ENCODE measurements at places on chromosomes 2 and 18.

GRCh38 chr2:230972046-230972445 lies 23.9 kb upstream of the SPATA3 start:
- H3K4me1 ChIP-seq, result no peaks in the 10 kb centered on the region
- no peak overlapping the region for H3K27ac ChIP-seq
- no peaks in the 10 kb centered on the region for H3K27me3 ChIP-seq
- H3K36me3 ChIP-seq, result no peaks in the 10 kb centered on the region
- no peak for DNase-seq

GRCh38 chr2:239871481-239872435 lies 153.4 kb downstream of the NDUFA10 start:
- no peaks in the 10 kb centered on the region for H3K4me1 ChIP-seq
- H3K4me3 ChIP-seq, result no peak overlapping the region
- peaks cover 4% of the 10 kb centered on the region for H3K27me3 ChIP-seq

DNA sequence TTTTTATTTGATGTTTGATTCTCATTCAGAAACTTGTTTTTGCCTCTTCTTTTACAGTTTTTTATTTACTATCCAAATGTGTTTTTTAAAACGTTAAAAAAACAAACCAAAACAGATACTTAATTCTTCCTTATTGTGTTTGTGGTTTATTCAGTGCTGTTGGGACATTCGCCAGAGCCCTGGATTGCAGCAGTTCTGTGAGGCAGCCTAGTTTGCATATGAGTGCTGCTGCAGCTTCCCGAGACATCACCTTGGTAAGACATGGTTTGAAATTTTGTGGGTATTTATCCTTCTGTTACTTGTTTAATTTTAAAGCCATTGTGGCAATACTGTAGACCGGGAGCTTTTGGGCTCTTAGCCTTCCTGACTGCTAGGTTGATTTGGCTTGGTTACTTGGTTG lies 91.2 kb downstream of the MTA3 start:
- H3K4me1 ChIP-seq, result no peaks in the 10 kb centered on the region
- DNase-seq, result no peak
- H3K36me3 ChIP-seq, result peaks cover 5% of the 10 kb centered on the region
- no peak overlapping the region for H3K4me3 ChIP-seq
- no peaks in the 10 kb centered on the region for H3K27me3 ChIP-seq

DNA sequence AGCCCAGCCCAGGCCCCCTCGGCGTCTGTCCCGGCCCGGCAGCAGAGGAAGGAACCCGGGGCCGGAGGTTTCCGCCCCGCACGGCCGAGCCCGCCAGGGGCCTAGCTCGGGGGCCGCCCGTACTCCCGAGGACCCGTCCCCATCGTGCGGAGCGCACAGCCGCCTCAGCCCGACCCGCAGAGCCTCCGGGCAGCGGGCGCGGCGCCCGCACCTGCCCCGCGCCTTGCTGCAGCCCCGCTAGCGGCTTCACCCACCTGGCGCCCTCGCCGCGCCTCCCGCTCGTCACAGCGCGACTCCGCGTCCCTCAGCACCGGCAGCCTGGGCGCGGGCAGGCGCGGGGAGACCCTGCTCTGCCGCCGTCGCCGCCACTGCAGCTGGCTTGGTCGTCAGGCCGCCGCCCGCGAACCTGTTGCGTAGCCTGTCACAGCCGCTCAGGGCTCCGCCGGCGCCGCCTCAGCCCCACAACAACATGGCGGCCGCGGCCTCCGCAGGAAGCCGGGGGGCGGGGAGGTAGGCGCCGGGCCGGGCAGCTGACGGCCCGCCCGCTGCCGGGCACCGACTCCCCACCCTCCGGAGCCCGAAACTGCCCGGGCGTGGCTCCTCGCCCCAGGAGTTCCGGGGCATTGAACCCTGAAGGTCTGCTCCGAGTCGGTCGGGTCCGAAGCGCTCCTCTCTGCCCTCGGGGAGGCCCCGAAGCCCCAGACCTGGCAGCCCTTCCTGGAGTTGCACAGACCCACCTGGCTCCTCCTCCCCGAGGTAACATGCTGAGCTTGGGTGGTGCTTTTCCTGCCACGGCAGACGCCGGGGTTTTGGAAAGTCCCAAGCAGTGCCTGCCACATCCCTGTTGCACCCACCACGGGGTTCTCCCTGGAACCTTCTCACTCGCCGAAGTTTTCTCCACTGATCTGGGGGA lies at the start of gene ITSN2:
TSS of gene ITSN2 (minus strand) at position 487 of the 913 bp plus-strand sequence. CDS start 32,454 bp downstream, outside the sequence.
- no peaks in the 10 kb centered on the region for H3K36me3 ChIP-seq
- peak; percentile 95 for DNase-seq
- H3K4me3 ChIP-seq, result peak within 1 kb of the TSS; percentile 95
- peaks cover 3% of the 10 kb centered on the region for H3K4me1 ChIP-seq

GRCh38 chr2:160513120-160513519 lies 19.5 kb upstream of the RBMS1 start:
- H3K4me1 ChIP-seq, result no peaks in the 10 kb centered on the region
- no peaks in the 10 kb centered on the region for H3K36me3 ChIP-seq
- no peak overlapping the region for H3K27ac ChIP-seq
- no peak for DNase-seq

GRCh38 chr18:36786686-36787085 lies 42.1 kb downstream of the TPGS2 start:
- DNase-seq, result no peak
- no peaks in the 10 kb centered on the region for H3K4me1 ChIP-seq
- H3K27me3 ChIP-seq, result no peaks in the 10 kb centered on the region
- no peak overlapping the region for H3K27ac ChIP-seq

- no peaks in the 10 kb centered on the region for H3K27me3 ChIP-seq
- no peak for DNase-seq
- peaks cover 16% of the 10 kb centered on the region for H3K36me3 ChIP-seq
- H3K4me1 ChIP-seq, result peaks cover 2% of the 10 kb centered on the region
- H3K27ac ChIP-seq, result peak overlapping the region; percentile 88
Observed at GRCh38 chr2:27379836-27380625, 503 bp downstream of the ZNF513 start.

GRCh38 chr2:150166313-150167051 lies 321.0 kb downstream of the RND3 start:
- H3K4me1 ChIP-seq, result no peaks in the 10 kb centered on the region
- H3K4me3 ChIP-seq, result no peak overlapping the region
- DNase-seq, result no peak

GRCh38 chr2:158142165-158142564 lies 40.5 kb downstream of the UPP2 start:
- no peak overlapping the region for H3K27ac ChIP-seq
- no peaks in the 10 kb centered on the region for H3K4me1 ChIP-seq
- H3K4me3 ChIP-seq, result no peak overlapping the region
- no peak for DNase-seq
- no peaks in the 10 kb centered on the region for H3K36me3 ChIP-seq

DNA sequence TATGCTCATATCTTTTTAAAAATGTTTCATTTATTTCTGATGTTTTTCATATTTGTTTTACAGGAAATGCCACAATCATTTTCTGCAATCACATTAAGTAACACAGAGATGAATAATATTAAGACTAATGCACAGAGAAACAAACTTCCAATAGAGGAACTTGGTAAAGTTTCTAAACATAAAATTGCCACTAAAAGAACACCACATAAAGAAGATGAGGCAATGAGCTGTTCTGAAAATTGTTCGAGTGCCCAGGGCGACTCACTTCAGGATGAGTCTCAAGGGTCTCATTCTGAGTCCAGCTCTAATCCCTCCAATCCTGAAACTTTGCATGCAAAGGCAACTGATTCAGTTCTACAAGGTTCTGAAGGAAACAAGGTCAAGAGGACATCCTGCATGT lies 70.4 kb downstream of the APLF start:
- H3K36me3 ChIP-seq, result no peaks in the 10 kb centered on the region
- H3K27ac ChIP-seq, result no peak overlapping the region
- DNase-seq, result no peak
- H3K4me1 ChIP-seq, result no peaks in the 10 kb centered on the region
- no peaks in the 10 kb centered on the region for H3K27me3 ChIP-seq

DNA sequence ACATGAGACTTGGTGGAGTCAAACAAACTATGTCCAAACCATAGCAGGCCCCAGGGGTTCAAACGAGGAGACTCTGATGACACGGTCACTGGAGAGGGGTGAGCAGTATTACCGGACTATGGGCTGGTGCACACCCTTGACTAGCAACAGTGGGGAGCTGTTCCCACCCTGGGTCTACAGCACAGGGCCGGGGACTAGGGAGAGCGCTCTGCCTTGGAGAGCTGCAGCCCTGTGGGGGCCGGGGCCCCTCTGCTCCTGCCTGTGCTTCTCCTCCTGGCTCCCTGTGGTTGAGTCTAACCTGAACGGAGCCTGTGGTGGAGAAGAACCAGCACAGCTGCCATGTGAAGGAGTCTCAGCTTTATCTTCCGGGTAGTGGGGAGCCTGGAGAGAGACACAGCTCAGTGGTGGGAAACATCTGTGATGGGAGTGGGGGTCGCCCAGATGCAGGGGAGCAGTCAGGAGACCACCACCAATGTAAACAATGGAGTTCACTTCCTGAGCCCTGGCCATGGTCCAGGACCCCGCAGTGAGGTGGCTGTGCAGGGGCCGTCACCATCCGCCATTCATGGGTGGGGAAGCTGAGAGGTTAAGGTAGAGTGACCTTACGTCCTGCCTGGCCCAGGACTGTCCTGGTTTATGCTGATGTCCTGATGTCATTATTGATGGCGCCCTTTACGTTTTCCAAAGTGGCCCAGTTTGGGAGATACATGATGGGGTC lies 195.7 kb upstream of the TWIST2 start:
- H3K4me3 ChIP-seq, result no peak overlapping the region
- no peak for DNase-seq
- no peaks in the 10 kb centered on the region for H3K27me3 ChIP-seq
- no peaks in the 10 kb centered on the region for H3K36me3 ChIP-seq

DNA sequence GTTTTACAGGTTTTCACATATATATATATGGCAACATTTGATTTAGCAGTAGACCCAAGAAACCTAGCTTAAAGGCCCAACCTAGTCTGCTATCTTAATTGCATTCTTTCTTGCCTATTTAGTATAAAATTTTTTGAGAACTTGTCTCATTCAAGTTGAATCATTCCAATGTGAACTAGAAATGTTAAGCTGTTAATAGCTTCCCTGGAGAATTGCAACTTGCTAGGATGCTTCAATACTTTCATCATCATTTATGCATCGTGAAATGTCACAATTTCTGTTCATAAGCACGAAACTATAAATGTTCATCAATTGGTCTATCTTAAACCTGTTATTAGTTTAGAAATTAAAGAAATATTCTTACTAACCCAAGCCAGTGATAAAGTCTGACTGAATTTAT lies 217.6 kb downstream of the BABAM2 start:
- DNase-seq, result no peak
- no peak overlapping the region for H3K27ac ChIP-seq
- no peaks in the 10 kb centered on the region for H3K36me3 ChIP-seq

- peaks cover 2% of the 10 kb centered on the region for H3K36me3 ChIP-seq
- no peak for DNase-seq
- no peaks in the 10 kb centered on the region for H3K4me1 ChIP-seq
- no peaks in the 10 kb centered on the region for H3K27me3 ChIP-seq
Observed at GRCh38 chr2:195741191-195741590, 84.2 kb downstream of the SLC39A10 start.

DNA sequence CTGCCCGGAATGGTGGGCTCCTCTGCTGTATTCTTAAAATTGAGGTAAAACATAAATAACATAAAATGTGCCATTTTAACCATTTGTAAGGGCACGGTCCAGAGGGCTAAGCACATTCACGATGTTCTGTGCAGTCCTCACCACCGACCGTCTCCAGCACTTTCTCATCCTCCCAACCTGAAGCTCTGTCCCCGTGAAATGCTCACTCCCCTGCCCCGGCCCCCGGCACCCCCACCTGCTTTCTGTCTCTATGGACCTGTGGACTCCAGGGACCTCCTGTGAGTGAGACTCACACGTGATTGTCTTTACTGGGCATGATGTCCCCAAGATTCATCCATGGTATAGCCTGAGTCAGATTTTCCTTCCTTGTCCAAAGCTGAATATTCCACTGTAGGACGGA lies 38.7 kb upstream of the CTDP1 start:
- H3K4me3 ChIP-seq, result no peak overlapping the region
- no peaks in the 10 kb centered on the region for H3K36me3 ChIP-seq
- DNase-seq, result no peak

- no peaks in the 10 kb centered on the region for H3K36me3 ChIP-seq
- H3K4me1 ChIP-seq, result peaks cover 9% of the 10 kb centered on the region
- H3K27ac ChIP-seq, result no peak overlapping the region
- no peaks in the 10 kb centered on the region for H3K27me3 ChIP-seq
Observed at GRCh38 chr2:8485736-8486135, 196.1 kb upstream of the ID2 start.

DNA sequence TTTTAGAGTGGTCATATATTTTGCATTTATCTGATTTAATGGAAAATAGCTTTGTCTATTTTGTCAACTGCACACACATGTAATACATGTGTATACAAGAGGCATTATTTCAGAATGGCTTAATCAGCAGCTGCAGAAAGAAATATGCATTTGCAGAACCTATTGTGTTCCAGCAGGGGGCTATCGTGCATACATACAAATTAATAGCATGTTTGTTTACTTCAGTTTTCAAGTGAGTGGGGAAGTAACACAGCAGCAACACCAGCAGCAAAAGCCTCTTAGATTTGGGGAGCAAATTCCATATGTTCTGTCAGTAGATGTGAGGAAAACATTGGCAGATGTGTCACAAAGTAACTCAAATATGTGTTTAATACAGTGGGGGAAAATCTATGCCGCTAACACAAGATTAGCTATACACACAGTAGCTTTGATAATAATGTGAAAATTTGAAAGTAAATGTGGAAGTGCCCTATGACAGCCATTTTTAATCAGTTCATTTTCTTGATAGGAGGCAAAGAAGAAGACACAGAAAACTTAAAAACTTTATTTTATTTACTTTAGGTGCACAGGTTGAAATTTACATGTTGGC lies 218.1 kb downstream of the WDR7 start:
- H3K36me3 ChIP-seq, result no peaks in the 10 kb centered on the region
- H3K4me1 ChIP-seq, result no peaks in the 10 kb centered on the region

- H3K27me3 ChIP-seq, result no peaks in the 10 kb centered on the region
- no peak for DNase-seq
- no peaks in the 10 kb centered on the region for H3K4me1 ChIP-seq
- no peak overlapping the region for H3K27ac ChIP-seq
- H3K36me3 ChIP-seq, result no peaks in the 10 kb centered on the region
Observed at GRCh38 chr2:33489835-33490431, 13.5 kb downstream of the RASGRP3 start.

DNA sequence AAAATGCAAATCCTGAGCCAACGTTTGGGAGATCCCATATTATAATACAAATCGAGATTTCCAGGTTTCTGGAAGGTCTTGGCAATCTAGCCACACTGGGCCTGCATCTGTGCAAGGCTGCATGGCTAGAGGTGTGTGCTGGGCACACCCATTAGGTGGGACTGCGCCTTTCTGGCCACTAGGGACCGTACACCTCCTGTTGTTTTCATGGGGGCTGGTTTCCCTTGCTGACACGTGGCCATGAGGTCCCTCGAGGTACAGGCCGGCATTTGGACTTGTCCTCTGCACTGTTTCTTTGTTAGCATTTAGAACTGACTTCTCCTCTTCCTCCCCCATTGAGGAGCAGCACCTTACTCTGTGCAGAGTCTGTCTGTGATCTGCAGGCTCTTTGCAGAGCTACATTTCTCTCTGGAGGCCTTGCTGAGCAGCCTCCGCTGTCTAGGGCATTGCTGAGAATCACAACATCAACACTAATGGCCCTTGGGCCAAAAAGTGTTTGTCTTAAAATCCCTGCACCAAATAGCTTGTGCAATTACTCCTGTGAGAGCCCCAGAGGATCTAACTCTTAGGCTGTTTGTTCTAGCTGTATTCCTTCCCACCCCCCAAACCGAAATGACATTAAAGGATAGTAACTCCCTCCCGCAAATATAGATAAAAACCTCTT lies 131.2 kb downstream of the NEDD4L start:
- no peaks in the 10 kb centered on the region for H3K36me3 ChIP-seq
- H3K4me1 ChIP-seq, result peaks cover 14% of the 10 kb centered on the region
- H3K27ac ChIP-seq, result no peak overlapping the region
- no peaks in the 10 kb centered on the region for H3K27me3 ChIP-seq
- no peak overlapping the region for H3K4me3 ChIP-seq

All from small intestine (tissue), 16 donors.